Eye (tissue), 1 donor: ENCODE measurements at places on chromosomes 6 and 20.

GRCh38 chr20:34042262-34042661, 48.6 kb downstream of the RALY start:
- no peak for DNase-seq

DNA sequence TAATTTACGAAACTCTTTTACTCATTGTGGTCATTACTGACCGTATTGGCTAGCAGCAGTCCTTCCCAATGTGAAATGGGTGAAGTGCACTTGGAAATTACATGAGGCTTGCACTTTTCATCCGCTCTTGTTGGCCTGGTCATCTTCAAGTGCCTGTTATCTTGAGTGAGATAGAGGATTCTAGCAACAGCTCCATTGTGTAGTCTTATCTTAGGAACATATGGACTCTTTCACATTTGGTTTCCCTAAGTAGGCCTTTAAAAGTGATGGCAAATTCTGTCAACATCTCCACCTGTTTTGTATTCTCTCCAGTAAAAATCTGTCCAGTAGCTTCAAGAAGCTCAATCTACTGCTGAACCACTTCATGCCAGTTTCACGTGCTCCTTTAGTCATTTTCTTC, 114.8 kb upstream of the MARCKS start:
- no peak for DNase-seq

- peak; percentile 87 for DNase-seq
Measured at GRCh38 chr6:146598772-146599405, at the start of gene ADGB. TSS of gene ADGB (plus strand) at chr6:146598972. CDS start at chr6:146599041, 69 bp downstream.

DNA sequence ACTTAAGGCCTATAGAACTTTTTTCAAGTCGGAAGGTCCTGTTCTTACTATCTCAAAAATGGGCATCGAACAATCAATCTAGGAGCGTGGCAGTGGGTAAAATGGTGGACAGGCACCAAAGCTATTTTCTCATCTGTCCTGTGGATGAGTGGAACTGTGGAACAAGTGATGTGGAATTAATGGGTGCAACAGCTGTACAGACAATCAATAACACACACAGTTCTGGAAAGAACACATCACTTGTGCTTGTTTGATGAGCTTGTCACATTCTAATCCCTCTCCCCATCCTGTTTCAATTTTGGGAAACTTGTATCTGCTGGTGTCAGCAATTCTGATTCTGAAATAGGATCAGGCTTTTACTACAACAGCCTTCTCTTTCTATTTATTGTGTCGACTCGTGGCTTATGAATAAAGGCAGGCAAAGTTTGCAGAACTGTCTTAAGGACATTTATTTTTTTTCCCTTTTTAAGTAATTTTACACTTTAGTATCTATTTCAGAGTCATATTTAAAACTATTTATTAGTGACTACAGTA, 11.5 kb downstream of the RBM24 start:
- peak; percentile 83 for DNase-seq

- no peak for DNase-seq
Measured at GRCh38 chr6:14848019-14848418, 397.9 kb upstream of the JARID2 start.

- DNase-seq, result no peak
Measured at GRCh38 chr6:101879782-101880181, 486.3 kb downstream of the GRIK2 start.

DNA sequence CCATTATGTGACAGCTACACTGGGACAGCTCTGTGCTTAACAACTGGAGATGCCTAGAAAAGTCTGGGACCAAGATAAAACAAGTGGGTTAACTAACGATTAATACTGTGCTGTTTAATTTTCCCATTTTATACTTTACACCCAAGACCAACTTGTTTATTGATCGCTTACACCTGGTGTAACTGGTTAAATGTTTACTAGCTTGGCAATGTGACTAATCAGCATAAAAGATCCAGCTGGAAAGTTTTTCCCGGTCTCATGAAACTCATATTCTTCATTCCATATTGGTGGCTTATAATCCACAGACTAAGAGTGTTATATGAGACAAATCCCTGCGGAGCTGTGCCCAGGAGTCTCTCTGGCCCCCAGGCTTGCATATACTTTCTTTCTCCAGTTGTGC, 101.7 kb upstream of the GJE1 start:
- no peak for DNase-seq

DNA sequence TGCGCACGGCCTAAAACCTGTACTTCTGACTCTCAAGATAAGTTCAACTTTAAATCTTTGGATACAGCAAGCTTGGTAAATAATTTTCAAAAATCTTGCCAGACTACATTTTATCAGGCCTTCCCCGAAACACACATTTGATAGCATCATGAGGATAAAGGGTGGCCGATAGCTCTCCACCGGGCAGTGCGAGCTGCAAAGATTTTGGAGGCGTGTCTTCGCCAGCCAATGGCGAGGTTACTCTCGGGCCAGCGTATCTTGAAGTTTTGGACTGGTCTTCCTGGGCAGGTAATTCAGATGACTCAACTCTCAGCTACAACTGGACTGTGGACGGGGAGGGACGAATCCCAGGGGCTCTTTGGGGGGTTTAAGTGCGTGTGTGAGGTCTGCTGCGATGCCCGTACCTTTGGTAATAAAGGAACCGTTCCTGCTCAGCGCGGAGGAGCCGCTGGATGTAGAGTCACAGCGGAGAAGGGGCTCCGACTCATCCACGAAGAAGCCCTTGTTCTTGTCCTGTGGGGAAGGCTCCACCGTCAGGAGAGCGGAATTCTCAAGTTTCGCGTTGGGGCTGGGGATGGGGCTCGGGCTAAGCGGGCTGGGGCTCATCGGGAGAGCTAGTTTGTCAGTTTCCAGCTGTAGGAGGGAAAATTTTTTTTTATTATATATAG, 75.3 kb downstream of the TNFRSF21 start:
- no peak for DNase-seq

DNA sequence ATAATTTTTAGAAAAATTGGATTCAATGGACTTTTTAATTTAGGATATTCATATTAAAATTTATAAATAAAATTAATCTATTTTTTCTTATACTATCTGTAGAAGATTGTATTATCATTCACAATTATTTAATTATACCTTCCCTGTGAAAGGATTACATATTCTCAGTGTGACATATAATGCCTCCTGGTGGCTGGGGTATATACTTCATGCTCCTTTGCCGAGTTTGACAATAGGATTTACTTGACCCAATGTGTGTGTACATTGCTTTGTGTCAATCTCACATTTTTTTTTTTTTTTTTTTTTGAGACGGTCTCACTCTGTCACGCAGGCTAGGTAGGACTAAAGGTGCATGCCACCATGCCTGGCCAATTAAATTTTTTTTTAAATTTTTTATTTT, 230.0 kb upstream of the CHD6 start:
- DNase-seq, result no peak

GRCh38 chr20:42530855-42531448, 658.8 kb downstream of the PTPRT start:
- DNase-seq, result peak; percentile 59

DNA sequence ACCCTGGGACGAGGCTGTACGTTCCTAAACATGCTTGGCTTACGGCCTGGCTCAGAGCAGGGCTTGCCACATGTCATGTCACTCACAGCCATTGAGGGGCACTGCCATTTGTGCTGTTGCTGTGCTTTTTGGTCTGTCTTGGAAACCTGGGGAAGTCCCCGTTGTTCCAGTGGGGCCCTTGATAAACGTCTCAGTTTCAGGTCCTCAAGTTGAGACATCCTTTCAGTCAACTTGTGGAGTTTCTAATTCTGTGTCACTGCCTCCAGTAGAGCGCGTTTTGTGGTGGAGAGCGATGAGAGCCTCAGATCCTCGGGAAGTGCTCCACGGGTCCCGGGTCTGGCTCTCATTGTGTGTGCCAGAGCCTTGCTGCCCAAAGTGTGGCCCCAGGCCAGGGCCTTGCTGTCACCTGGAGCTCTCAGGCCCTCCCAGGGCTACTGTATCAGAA, 43.0 kb upstream of the CCR6 start:
- no peak for DNase-seq

DNA sequence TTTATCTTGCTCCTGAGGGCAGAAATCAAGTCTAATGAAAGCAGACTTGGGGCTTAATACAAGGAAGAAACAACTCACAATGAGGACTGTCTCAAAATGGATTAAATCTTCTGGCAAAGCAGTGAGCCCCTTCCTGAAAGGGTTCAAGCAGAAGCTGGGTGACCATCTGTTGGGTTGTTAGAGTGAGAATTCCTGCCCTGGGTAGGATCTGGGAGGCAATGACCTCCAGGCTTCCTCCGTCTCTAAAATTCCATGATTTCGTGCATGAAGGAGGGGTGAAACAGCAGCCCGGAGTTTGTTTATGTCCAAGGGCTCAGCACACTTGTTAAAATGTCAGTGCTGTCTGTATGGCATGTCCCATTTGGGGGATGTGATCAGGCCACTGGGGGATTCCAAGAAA, 64.0 kb upstream of the KCNK16 start:
- DNase-seq, result no peak

GRCh38 chr6:2110504-2110903, 134.9 kb downstream of the GMDS start:
- DNase-seq, result no peak

- DNase-seq, result no peak
Measured at GRCh38 chr6:35370785-35371493, 28.6 kb downstream of the PPARD start.

- DNase-seq, result no peak
Measured at GRCh38 chr6:167351656-167352345, 26.9 kb downstream of the TTLL2 start.
